ENCODE measurements at places on chromosomes 3 and 15.

GRCh38 chr3:70180664-70181063, 131.8 kb downstream of the MDFIC2 start:
- no peak for DNase-seq
- H3K36me3 ChIP-seq, result no peaks in the 10 kb centered on the region
- H3K4me1 ChIP-seq, result no peaks in the 10 kb centered on the region
- no peak overlapping the region for H3K4me3 ChIP-seq

DNA sequence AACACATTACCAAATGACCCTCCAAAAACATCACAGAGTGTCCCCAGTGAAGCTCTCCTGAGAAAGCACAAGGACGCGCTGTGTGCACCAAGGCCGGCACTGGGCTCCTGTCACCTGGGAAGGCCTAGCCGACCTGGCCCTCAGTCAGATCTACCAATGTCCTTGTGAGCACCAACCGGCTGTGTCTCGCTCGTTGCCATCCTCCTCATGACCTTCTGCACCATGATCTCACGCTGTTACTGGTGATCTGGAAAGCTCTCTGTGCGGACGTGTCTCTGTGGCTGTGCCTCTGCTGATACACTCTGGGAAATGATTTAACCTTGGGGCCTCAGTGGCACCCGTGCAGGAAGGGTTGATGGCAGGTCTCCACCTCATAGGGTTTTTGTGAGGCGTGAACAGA, 24.2 kb downstream of the ZXDC start:
- no peak for DNase-seq
- no peak overlapping the region for H3K4me3 ChIP-seq
- H3K27me3 ChIP-seq, result no peaks in the 10 kb centered on the region

- H3K4me1 ChIP-seq, result no peaks in the 10 kb centered on the region
- H3K27ac ChIP-seq, result no peak overlapping the region
- H3K27me3 ChIP-seq, result no peaks in the 10 kb centered on the region
- H3K36me3 ChIP-seq, result no peaks in the 10 kb centered on the region
- H3K4me3 ChIP-seq, result no peak overlapping the region
These were observed 19.8 kb downstream of the WDR72 start for GRCh38 chr15:53739651-53740050.

GRCh38 chr3:82978368-82978767, 1216.9 kb upstream of the GBE1 start:
- H3K4me3 ChIP-seq, result no peak overlapping the region
- H3K4me1 ChIP-seq, result no peaks in the 10 kb centered on the region
- no peak overlapping the region for H3K27ac ChIP-seq
- no peaks in the 10 kb centered on the region for H3K27me3 ChIP-seq
- no peak for DNase-seq

GRCh38 chr3:57446318-57446841, 97.8 kb downstream of the DNAH12 start:
- H3K27ac ChIP-seq, result no peak overlapping the region
- no peak for DNase-seq
- no peaks in the 10 kb centered on the region for H3K27me3 ChIP-seq
- H3K36me3 ChIP-seq, result no peaks in the 10 kb centered on the region

DNA sequence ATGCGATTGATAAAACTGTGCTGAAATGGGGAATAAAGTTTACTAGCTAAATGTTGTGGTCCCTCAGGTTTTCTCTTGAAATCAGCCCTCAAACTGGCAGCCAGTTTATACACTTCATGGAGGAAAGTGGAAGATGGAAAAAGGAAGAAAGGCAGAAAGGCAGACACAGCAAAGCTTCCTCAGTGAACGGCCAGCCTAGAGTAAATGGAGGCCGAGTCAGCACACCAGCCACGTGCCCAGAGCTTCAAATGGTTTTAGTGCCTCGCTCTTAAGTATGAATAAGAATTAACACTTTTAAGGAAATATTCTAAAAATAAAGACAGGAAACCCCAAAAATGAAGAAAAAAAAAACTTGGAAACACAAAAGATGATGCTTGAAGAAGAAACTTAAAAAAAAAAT, 48.3 kb downstream of the GNB4 start:
- no peak overlapping the region for H3K27ac ChIP-seq
- no peak for DNase-seq
- no peak overlapping the region for H3K4me3 ChIP-seq
- no peaks in the 10 kb centered on the region for H3K4me1 ChIP-seq
- no peaks in the 10 kb centered on the region for H3K36me3 ChIP-seq

- no peaks in the 10 kb centered on the region for H3K4me1 ChIP-seq
- no peaks in the 10 kb centered on the region for H3K27me3 ChIP-seq
- no peak for DNase-seq
- no peak overlapping the region for H3K4me3 ChIP-seq
- H3K36me3 ChIP-seq, result no peaks in the 10 kb centered on the region
These were observed 56.0 kb upstream of the PPARG start for GRCh38 chr3:12232785-12233300.

DNA sequence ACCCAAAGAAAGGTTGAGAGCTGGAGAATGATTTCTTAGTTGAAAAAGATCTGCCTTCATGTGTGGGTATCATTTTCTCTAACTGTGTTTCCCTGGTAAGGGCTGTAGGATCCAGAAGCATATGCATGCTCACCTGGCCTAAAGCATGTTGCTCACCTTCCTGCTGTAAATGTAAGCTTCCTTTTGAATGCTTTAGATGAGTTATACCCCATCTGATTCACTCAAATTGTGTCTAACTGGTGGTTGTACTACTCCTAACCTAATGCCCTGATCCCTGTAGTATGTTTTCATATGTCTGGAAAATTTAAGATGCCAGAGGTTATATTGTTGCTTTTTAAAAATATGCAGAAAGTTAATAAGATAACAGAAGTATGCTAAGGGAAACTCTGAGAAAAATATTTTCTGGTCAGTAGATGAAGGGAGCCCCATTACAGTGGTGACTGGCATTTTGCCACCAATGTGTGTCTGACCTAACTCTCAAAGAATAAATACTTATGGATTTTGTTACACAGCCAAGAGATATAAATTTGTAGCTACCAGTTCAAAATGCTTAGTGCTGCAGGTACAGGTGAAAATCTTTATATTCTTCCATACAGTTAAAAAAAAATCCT, 7.7 kb downstream of the FILIP1L start:
- no peaks in the 10 kb centered on the region for H3K4me1 ChIP-seq
- H3K27me3 ChIP-seq, result no peaks in the 10 kb centered on the region
- H3K27ac ChIP-seq, result no peak overlapping the region
- no peak overlapping the region for H3K4me3 ChIP-seq

- H3K36me3 ChIP-seq, result no peaks in the 10 kb centered on the region
- H3K4me1 ChIP-seq, result no peaks in the 10 kb centered on the region
- no peaks in the 10 kb centered on the region for H3K27me3 ChIP-seq
- H3K27ac ChIP-seq, result no peak overlapping the region
These were observed 115.9 kb upstream of the PRR20G start for GRCh38 chr3:127403795-127404194.

GRCh38 chr3:45204136-45204535, 22.0 kb downstream of the TMEM158 start:
- H3K27ac ChIP-seq, result no peak overlapping the region
- no peaks in the 10 kb centered on the region for H3K27me3 ChIP-seq
- H3K4me3 ChIP-seq, result no peak overlapping the region
- no peaks in the 10 kb centered on the region for H3K4me1 ChIP-seq
- no peaks in the 10 kb centered on the region for H3K36me3 ChIP-seq

DNA sequence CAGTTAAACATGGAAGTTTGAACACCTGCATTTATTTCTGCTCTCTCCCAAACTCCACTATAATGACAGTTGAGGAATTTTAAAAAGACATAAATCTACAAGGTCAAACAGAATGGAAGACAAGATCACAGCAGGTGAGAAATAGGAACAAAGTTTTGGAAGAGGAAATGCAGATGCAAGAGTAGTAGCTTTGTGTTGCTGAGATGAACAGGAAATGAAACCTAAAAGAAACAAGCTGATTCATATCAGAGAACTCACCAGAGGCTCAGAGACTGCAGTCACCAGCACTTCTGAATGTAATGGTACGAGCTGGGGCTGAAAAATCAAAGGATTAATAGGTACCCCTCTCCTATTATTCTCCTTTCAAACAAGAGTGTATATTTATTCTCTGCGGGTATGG, 459.9 kb downstream of the RAP2B start:
- peaks cover 11% of the 10 kb centered on the region for H3K4me1 ChIP-seq
- H3K27me3 ChIP-seq, result no peaks in the 10 kb centered on the region
- H3K27ac ChIP-seq, result no peak overlapping the region
- H3K36me3 ChIP-seq, result no peaks in the 10 kb centered on the region

- H3K27ac ChIP-seq, result no peak overlapping the region
- H3K27me3 ChIP-seq, result no peaks in the 10 kb centered on the region
- H3K36me3 ChIP-seq, result no peaks in the 10 kb centered on the region
- H3K4me3 ChIP-seq, result no peak overlapping the region
- H3K4me1 ChIP-seq, result no peaks in the 10 kb centered on the region
- no peak for DNase-seq
These were observed 493.3 kb upstream of the NAALADL2 start for GRCh38 chr3:174365796-174366195.

DNA sequence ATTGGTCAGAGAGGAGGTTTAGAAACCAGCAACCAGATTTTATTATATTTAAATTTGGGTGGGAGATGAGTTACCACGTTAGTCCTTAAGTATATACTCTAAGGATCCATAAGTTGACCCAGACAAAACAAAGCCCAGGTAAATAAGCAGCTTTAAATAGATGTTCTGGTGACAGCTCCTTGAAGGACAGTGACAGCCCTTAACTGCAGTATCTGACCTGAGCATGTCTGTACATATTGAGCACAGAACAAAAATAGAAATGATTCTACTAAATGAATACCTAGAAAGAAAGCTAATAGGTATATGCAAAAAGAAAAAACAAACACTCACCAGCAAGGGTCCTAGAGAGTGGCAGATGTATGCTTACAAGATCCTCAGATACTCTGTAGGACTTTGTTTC, 63.0 kb downstream of the UBR1 start:
- H3K27ac ChIP-seq, result no peak overlapping the region
- H3K36me3 ChIP-seq, result peaks cover 36% of the 10 kb centered on the region
- DNase-seq, result no peak
- H3K27me3 ChIP-seq, result no peaks in the 10 kb centered on the region

GRCh38 chr3:38173834-38174418, 8.6 kb downstream of the OXSR1 start:
- DNase-seq, result no peak
- H3K36me3 ChIP-seq, result no peaks in the 10 kb centered on the region
- H3K4me1 ChIP-seq, result peaks cover 7% of the 10 kb centered on the region

- no peaks in the 10 kb centered on the region for H3K4me1 ChIP-seq
- no peak overlapping the region for H3K27ac ChIP-seq
- no peaks in the 10 kb centered on the region for H3K36me3 ChIP-seq
- no peak for DNase-seq
- H3K4me3 ChIP-seq, result no peak overlapping the region
These were observed 140.4 kb upstream of the GALNT15 start for GRCh38 chr3:16033889-16034687.

DNA sequence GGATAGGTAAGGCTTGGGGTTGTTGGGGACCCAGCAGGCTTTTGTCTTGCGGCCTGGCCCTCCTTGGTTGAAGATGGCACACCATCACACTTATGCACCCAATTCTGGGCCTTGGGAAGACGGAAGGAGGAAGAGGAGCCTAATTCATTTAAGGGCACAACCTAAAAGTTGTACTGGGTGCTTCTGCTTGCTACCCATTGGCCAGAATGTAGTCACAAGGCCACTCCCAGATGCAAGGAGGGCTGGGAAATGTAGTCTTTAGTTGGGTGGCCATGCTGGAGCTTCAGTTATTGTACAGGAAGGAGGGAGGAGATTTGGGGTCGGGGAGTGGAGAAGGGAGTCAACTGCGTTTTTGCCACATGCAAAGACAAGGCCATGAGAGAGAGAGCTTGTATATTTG, 109.2 kb downstream of the TMEM266 start:
- H3K27ac ChIP-seq, result no peak overlapping the region
- H3K36me3 ChIP-seq, result no peaks in the 10 kb centered on the region
- no peaks in the 10 kb centered on the region for H3K4me1 ChIP-seq
- DNase-seq, result no peak

GRCh38 chr15:87207990-87208580, 1048.5 kb downstream of the NTRK3 start:
- DNase-seq, result no peak
- H3K27me3 ChIP-seq, result peaks cover 2% of the 10 kb centered on the region
- no peak overlapping the region for H3K27ac ChIP-seq
- no peak overlapping the region for H3K4me3 ChIP-seq
- no peaks in the 10 kb centered on the region for H3K36me3 ChIP-seq

All from effector memory CD4-positive, alpha-beta T cell (primary cell).